ENCODE measurements at places on chromosomes 2 and 18.

GRCh38 chr2:26809876-26810577, 24.2 kb downstream of the CENPA start:
- DNase-seq: no peak

DNA sequence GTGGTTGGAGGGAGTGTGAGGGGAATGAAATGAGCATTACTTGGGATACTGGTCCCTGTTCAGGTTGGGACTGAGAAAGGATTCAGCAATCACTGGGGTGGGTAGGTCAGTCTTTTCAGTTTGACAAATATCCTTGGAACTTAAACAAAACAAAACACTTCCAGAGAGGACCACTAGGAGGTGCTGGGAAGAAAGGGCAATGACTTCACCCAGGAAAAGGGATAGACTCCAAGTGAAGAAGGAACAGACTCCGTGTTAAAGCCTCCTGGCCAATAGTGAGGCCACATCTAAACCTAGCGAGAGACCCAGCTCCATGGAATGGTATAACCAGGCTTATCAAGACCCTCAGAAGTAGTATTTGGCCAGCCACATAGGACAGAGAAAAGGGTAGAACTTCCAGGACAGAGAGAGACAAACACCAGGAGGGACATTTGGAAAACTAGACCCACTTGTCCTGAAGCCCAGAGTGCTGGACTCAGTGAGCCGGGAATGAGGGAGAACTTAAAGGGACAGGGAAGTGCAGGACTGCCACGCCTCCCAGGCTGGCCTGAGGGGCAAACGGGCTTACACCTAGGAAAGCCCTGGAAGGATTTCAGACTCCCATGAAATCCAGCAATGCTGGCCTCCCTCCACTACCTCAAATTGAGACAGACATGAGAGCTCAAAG, 19.6 kb upstream of the KCNG3 start:
- DNase-seq: no peak

DNA sequence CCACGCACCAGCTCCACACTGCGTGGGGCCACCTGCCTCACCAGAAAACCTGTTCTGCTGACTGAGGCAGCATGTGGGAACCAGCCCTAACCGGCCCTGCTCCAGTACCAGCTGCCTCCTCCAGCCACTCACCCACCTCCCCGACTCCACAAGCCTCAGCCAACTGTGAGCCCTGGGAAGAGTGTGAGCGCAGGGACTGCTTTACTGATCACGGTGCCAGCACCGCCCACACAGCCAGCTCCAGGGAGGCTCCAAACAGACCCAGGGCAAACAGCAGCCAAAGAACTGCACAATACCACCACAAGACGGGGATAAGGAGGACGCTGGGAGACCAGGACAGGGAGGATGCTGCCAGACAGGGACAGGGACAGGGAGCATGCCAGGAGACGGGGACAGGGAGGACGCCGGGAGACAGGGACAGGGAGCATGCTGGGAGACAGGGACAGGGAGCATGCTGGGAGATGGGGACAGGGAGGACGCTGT, 28.4 kb downstream of the EIPR1 start:
- peak; percentile 30 for DNase-seq

GRCh38 chr18:63266888-63267790, 52.4 kb downstream of the BCL2 start:
- DNase-seq: no peak

GRCh38 chr18:76819411-76820136, 2.8 kb upstream of the ZNF236 start:
- DNase-seq: no peak

DNA sequence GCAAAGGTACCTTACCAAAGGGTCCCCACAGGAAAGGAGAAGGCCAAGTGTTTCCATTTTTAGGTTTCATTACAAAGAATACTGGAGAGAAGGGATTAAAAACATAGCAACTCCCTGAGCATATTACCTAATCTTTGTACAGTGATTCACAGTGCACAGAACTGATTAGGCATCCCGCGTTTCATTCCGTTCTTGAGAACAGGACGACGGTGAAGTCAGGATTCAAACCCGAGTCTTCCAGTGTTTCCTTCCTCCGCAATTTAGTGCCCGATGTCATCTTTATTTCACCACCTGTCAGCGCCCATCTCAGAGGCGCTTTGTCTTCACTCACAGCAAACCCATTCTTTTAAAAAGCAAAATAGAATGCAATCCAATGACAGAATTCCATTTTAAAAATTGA, 488.5 kb downstream of the EIPR1 start:
- DNase-seq: no peak

DNA sequence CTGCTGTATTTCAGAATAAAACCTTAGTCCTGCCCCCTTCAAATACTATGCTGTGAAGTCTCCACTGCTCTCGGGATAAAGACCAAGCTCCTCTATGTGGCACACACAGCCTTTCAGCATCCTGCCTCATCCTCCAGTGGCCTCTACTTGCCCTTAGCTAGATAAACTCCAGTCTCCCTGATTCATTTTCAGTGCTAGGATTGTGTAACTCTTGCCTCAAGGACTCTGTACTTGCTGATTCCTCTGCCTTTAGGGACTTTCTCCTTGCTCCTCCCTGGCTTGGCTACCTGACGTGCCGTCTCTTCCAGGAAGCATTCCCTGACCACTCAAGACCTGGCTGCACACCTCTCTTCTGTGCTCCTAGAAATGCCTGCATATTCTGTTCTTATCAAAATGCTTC, 416.7 kb downstream of the MTX2 start:
- DNase-seq: no peak

All from upper lobe of left lung (tissue), 6 donors.